ENCODE measurements at places on chromosomes 3 and 15. TPM values are rescaled to one million over a fixed set of nuclear protein-coding genes. Genes with fewer than 3 reads are reported as not detected.

- H3K36me3 ChIP-seq: no peaks in the 10 kb centered on the region
- H3K27me3 ChIP-seq: no peaks in the 10 kb centered on the region
- H3K27ac ChIP-seq: no peak overlapping the region
- no peak overlapping the region for H3K4me3 ChIP-seq
- H3K4me1 ChIP-seq: no peaks in the 10 kb centered on the region
These were observed 7.9 kb downstream of the ATP2B2 start for GRCh38 chr3:10497439-10497838.

DNA sequence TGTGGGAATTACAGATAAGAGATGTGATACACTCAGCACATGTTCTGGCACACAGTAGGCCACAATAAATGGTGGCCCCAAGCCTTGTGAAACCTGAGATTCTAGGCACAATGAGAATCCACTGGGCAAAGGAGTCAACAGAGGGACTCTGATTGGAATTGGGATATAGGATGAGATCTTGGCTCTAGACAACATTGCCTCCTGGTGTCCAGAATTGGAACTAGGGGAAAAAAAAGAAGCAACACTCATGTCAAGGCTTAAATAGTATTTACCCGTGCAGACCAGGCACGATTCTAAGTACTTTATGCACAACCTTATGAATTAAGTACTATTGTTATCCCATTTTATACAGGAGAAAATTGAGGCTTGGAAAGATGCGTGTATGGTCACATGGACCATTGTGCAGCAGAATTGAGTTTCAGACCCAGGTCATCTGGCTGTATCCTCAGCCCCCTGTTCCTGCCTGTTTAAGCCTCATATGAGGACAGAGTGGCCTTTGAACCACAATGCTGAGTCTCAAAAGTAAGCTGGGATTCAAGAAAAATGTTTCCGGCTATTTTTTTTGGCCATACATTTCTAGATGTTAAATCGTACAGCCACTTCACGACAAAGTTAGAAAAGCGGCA, 124.8 kb downstream of the SV2B start:
- DNase-seq: no peak
- no peak overlapping the region for H3K27ac ChIP-seq
- peaks cover 13% of the 10 kb centered on the region for H3K27me3 ChIP-seq
- H3K4me3 ChIP-seq: no peak overlapping the region

GRCh38 chr15:68256675-68257450, 20.7 kb upstream of the FEM1B start:
- peak; percentile 65 for DNase-seq
- H3K27ac ChIP-seq: peak overlapping the region; percentile 52
- peaks cover 12% of the 10 kb centered on the region for H3K4me1 ChIP-seq
- peak overlapping the region; percentile 52 for H3K4me3 ChIP-seq

- peaks cover 9% of the 10 kb centered on the region for H3K4me1 ChIP-seq
- peaks cover 30% of the 10 kb centered on the region for H3K36me3 ChIP-seq
- DNase-seq: no peak
- no peaks in the 10 kb centered on the region for H3K27me3 ChIP-seq
These were observed 8.0 kb downstream of the MAP2K5 start for GRCh38 chr15:67550522-67550921.

C3orf22 gene
- not detected for total RNA-seq

GRCh38 chr15:65091946-65092770, 15.6 kb downstream of the KBTBD13 start:
- no peaks in the 10 kb centered on the region for H3K27me3 ChIP-seq
- H3K4me3 ChIP-seq: no peak overlapping the region
- H3K27ac ChIP-seq: no peak overlapping the region
- DNase-seq: no peak

GRCh38 chr3:136624371-136624770, 127.8 kb downstream of the STAG1 start:
- H3K4me3 ChIP-seq: no peak overlapping the region
- H3K27ac ChIP-seq: no peak overlapping the region
- no peaks in the 10 kb centered on the region for H3K27me3 ChIP-seq
- DNase-seq: no peak
- no peaks in the 10 kb centered on the region for H3K4me1 ChIP-seq

GRCh38 chr3:179646177-179646576, 6.7 kb upstream of the USP13 start:
- H3K4me3 ChIP-seq: no peak overlapping the region
- peaks cover 4% of the 10 kb centered on the region for H3K27me3 ChIP-seq
- no peak overlapping the region for H3K27ac ChIP-seq
- no peak for DNase-seq

All from activated CD8-positive, alpha-beta T cell treated with anti-CD3 and anti-CD28 coated beads, Interleukin-2, amount 10 ng/mL, durations not matched to agents 7 days and 5 days (primary cell).